ENCODE measurements at places on chromosomes 3 and 15.

GRCh38 chr3:152496286-152496685 lies 227.6 kb downstream of the MBNL1 start:
- no peak for DNase-seq

- DNase-seq: no peak
Measured at GRCh38 chr3:157535667-157536066, 32.5 kb upstream of the VEPH1 start.

DNA sequence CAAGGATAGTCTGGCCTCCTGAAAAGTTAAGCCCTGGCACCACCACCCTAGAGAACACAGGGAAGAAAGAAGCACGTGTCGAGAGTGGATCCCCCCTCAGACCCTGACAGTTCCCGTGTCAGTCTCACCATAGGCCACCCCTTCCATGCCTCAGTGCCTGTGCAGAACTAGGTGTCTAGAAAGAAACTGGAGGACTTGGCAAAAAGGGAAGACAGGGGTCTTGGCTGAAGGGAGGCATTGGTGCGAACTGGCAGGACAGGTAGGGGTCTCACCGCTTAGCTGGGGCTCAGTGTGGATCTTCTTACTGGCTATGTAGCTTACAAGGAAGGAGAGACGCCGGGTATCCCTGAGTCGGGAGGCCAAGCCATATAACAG lies 518 bp downstream of the QARS1 start:
- DNase-seq: no peak

- no peak for DNase-seq
Measured at GRCh38 chr3:139524841-139525636, 14.5 kb downstream of the RBP1 start.

GRCh38 chr3:42182555-42182954 lies 83.4 kb downstream of the CCK start:
- no peak for DNase-seq

DNA sequence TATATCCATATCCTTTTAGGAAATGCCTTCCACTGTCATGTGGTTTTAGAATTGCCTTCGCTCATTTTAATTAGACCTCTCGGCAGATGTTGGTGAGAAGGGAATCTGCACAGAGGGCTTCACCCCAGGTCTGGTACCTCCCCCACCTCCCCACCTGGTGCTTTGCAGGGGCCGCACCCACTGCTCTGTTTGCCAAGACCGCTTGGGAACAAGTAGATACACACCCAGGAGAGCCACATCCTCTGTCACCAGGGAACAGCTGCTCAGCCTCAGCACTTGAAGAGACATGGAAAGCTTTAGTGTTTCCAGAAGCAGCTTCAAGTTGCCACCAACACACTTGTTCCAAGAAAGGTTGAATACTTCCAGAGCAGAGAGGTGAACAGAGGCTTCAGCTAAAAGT lies 21.8 kb downstream of the LRRC31 start:
- no peak for DNase-seq

GRCh38 chr3:32821686-32822296 lies 4.0 kb downstream of the TRIM71 start:
- no peak for DNase-seq

- DNase-seq: no peak
Measured at GRCh38 chr3:41502023-41502422, 302.7 kb downstream of the CTNNB1 start.

Measured in T follicular helper cell (primary cell).